WTC11 (cell line): ENCODE measurements at places on chromosomes 16 and 17.

- H3K27me3 ChIP-seq, result peaks cover 29% of the 10 kb centered on the region
- no peaks in the 10 kb centered on the region; the same call in 1 of the 2 replicates for H3K36me3 ChIP-seq
- H3K4me3 ChIP-seq, result no peak overlapping the region
- H3K27ac ChIP-seq, result no peak overlapping the region
These were observed 3.4 kb upstream of the ACSF3 start for GRCh38 chr16:89090182-89090630.

GRCh38 chr17:18158022-18158600 is 25.5 kb upstream of the ALKBH5 start:
- H3K36me3 ChIP-seq, result no peaks in the 10 kb centered on the region
- H3K27ac ChIP-seq, result peak overlapping the region; percentile 96
- peaks cover 7% of the 10 kb centered on the region for H3K4me1 ChIP-seq
- no peaks in the 10 kb centered on the region; the same call in 1 of the 2 replicates for H3K27me3 ChIP-seq

DNA sequence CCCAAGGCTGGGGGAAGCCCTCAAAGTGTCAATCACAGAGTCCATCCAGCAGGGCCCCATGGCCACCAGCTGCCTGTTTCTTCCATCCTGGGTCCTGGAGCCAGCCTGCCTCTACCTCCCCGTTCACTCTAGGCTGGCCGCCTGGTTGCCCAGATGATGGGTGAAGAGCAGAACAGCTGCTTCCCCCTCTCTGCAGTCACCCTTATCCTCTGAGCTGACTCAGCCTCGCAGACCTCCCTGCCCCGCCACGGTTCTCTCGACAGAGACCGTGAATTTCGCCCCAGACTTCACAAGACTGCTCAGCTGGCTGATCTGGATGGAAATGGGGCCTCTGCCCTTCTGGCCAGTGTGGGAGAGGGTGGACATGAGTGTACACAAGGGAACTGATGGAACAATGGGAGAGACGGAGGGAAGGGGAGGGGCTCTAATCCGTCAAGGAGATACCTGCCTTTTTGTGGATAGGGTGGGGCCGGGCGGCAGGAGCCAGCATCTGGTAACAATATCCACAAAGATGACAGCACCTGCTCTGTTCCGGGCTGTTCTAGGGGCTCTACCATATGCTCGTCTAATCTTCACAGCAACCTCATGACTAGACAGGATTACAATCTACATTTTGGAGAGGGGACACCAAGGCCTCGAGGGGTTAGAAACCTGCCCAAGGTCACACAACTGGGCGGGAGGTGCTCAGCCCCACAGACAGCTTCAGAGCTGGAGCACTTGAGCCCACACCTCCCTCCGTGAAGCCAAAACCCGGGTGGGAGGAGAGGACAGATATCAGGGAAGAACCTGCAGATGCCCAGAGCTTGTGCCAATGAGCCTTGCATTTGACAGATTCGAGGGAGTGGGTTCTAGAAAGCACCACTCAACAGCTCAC is 136.0 kb downstream of the SDK2 start:
- no peak overlapping the region for H3K4me3 ChIP-seq
- no peak for DNase-seq
- H3K27me3 ChIP-seq, result no peaks in the 10 kb centered on the region
- H3K4me1 ChIP-seq, result peaks cover 11% of the 10 kb centered on the region; the same call in 1 of the 2 replicates
- H3K36me3 ChIP-seq, result peaks cover 5% of the 10 kb centered on the region; the same call in 1 of the 2 replicates

GRCh38 chr17:27506348-27507218 is 50.3 kb downstream of the KSR1 start:
- peaks cover 60% of the 10 kb centered on the region for H3K4me1 ChIP-seq
- DNase-seq, result peak; percentile 52
- peak overlapping the region; percentile 5 for H3K4me3 ChIP-seq
- no peaks in the 10 kb centered on the region for H3K27me3 ChIP-seq

DNA sequence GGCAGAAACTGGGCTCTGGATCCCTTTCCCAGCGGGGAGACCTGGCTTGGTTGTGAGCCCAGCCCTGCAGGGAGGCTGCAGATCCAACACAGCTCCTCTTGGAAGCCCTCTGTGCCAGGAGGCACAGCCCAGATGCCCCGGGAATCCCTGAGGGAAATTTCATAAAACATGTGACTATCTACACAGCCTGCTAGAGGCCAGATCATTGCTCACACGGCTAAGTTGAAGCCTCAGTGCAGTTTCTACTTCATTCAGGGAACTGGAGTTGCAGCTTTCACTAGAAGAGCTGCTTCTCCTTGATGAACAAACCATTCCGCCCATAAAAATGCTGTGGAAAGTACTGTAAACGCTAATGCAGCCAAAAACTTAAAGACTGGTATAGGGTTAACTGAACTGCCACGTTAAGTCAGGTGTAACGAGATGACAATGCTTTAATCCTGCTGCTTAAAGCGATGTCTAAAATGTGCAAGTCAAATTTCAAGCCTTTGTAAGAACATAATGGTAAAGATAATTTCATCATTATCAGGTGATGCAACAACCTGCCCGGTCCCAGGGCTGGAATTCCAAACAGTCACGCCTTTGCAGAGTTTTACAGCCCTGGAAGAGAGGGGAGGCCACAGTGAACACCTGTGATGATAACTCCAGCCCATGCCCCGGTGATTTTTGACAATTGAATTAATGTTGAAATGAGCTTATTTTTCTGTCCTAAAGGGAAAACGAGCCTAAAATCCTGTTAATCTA is 172.5 kb downstream of the ZFHX3 start:
- no peaks in the 10 kb centered on the region for H3K27me3 ChIP-seq
- H3K4me1 ChIP-seq, result peaks cover 5% of the 10 kb centered on the region; the same call in 1 of the 2 replicates
- no peak overlapping the region for H3K27ac ChIP-seq
- DNase-seq, result no peak
- H3K4me3 ChIP-seq, result no peak overlapping the region

DNA sequence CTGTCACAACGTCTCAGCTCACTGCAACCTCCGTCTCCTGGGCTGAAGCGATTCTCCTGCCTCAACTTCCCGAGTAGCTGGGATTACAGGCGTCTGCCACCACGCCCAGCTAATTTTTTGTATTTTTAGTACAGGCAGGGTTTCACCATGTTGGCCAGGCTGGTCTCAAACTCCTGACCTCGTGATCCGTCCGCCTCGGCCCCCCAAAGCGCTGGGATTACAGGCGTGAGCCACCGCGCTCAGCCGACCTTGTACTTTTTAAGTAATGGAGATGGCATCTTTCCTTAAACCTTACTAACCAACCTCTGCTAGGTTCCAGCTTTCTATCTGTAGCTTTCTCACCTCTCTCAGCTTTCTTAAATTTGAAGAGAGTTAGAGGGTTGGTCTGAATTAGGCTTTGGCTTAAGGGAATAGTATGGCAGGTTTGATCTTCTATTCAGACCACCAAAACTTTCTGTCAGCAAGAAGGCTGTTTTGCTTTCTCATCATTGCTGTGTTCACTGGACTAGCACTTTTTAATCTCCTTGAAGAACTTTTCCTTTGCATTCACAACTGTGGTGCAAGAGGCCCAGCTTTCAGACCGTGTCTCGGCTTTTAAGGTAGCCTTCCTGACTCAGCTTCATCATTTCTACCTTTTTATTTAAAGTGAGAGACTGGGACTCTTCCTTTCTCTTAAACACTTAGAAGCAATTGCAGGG is 28.0 kb downstream of the YWHAE start:
- H3K27ac ChIP-seq, result peak overlapping the region; percentile 89
- H3K27me3 ChIP-seq, result no peaks in the 10 kb centered on the region
- no peak for DNase-seq
- H3K36me3 ChIP-seq, result peaks cover 15% of the 10 kb centered on the region

GRCh38 chr17:73232587-73233373 is 28.9 kb downstream of the CPSF4L start:
- peaks cover 20% of the 10 kb centered on the region for H3K36me3 ChIP-seq
- peak; percentile 38 for DNase-seq
- peak overlapping the region; percentile 97 for H3K4me3 ChIP-seq

- peaks cover 30% of the 10 kb centered on the region for H3K36me3 ChIP-seq
- H3K4me1 ChIP-seq, result peaks cover 22% of the 10 kb centered on the region
- no peaks in the 10 kb centered on the region for H3K27me3 ChIP-seq
- no peak for DNase-seq
- peak overlapping the region; percentile 77 for H3K4me3 ChIP-seq
These were observed 550 bp downstream of the EIF4A3 start for GRCh38 chr17:80146121-80147034.

GRCh38 chr17:68346448-68346847 is 55.2 kb downstream of the ARSG start:
- H3K27ac ChIP-seq, result peak overlapping the region; percentile 75; the same call in 1 of the 2 replicates
- H3K36me3 ChIP-seq, result no peaks in the 10 kb centered on the region
- H3K4me3 ChIP-seq, result no peak overlapping the region
- H3K4me1 ChIP-seq, result peaks cover 5% of the 10 kb centered on the region

- H3K4me3 ChIP-seq, result no peak overlapping the region
- no peak for DNase-seq
- no peaks in the 10 kb centered on the region for H3K36me3 ChIP-seq
- H3K4me1 ChIP-seq, result peaks cover 38% of the 10 kb centered on the region
- H3K27me3 ChIP-seq, result no peaks in the 10 kb centered on the region
These were observed 85.8 kb downstream of the HIC1 start for GRCh38 chr17:2140683-2141082.

DNA sequence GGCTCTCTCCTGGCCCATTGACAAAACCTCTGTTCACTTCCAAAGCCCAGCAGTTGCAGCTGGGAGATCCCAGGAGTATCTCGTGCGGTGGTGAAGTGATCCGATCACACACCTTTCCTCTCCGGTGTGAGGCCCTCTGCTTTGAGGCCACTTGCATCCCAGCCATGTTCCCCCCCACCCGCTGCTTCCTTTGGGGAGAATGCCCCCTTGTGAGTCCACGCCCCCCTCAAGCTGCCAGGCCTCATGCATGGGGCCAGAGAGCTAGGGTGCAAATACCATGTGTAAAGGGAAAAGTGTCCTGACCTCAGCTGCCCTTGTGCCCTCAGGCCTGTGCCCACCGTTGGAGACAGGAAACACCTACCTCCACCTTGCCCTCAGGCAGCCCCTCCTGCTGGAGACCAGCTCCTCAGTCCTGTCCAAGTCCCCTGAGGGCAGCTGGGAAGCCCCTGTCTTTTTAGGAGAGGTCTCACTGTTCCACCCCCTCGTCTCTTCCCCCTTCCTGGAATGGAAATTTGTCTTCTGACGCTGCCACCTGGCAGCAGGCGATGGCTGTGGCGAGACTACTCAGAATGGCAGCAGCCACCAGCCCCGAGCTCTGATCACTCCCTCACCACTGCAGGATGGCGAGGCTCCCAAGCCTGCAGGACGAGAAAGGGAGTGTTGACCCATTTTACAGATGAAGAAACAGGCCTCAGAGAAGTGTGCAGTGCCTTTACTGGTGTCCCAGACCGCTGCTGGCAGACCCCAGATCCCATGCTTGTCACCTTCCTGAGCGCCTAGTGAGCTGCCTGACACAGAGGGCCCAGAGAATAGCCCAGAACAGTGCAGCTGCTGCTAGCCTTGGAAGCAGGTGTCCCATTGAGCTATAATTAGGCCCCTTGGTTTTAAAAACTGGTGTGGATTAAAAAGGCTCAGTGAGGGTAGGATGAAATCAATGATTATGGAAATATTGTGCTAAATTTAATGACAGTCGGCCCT is 120.6 kb upstream of the CACNG5 start:
- no peaks in the 10 kb centered on the region for H3K36me3 ChIP-seq
- H3K4me3 ChIP-seq, result no peak overlapping the region
- H3K27ac ChIP-seq, result peak overlapping the region; percentile 74
- peaks cover 77% of the 10 kb centered on the region for H3K4me1 ChIP-seq
- no peak for DNase-seq

DNA sequence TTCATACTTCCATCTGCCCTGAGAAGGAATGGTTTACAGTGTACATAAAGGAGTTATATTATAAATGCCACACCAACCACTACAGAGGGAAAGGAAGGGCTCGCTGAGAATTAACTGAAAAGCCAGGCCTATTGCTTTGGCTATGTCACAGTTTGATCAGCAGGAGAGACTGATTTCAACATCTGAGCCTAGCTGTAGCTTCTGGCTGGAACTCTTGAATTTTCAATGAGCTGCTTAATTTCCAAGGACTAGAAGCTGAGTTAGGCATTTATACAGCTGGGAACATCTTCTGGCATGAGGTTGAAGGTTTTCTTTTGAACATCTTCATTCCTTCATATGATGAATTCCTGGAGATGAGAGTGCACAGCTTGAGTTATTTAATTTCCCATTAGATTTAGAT is 47.6 kb upstream of the GNAO1 start:
- H3K4me1 ChIP-seq, result peaks cover 10% of the 10 kb centered on the region
- no peaks in the 10 kb centered on the region for H3K27me3 ChIP-seq
- H3K4me3 ChIP-seq, result no peak overlapping the region
- no peaks in the 10 kb centered on the region for H3K36me3 ChIP-seq

GRCh38 chr17:78252701-78253635 is 21.5 kb downstream of the TMEM235 start:
- peak overlapping the region; percentile 60 for H3K4me3 ChIP-seq
- H3K27me3 ChIP-seq, result no peaks in the 10 kb centered on the region
- DNase-seq, result no peak
- H3K27ac ChIP-seq, result peak overlapping the region; percentile 57; the same call in 1 of the 2 replicates
- H3K36me3 ChIP-seq, result no peaks in the 10 kb centered on the region

- peaks cover 21% of the 10 kb centered on the region for H3K4me1 ChIP-seq
- DNase-seq, result peak; percentile 87
- H3K27ac ChIP-seq, result no peak within 1 kb of the TSS
- peaks cover 12% of the 10 kb centered on the region for H3K36me3 ChIP-seq
- peak within 1 kb of the TSS; percentile 92 for H3K4me3 ChIP-seq
These were observed at the start of gene SLC13A5 for GRCh38 chr17:6713130-6713917. Gene SLC13A5 (minus strand): TSS chr17:6713369. CDS start chr17:6713333, 36 bp downstream.

DNA sequence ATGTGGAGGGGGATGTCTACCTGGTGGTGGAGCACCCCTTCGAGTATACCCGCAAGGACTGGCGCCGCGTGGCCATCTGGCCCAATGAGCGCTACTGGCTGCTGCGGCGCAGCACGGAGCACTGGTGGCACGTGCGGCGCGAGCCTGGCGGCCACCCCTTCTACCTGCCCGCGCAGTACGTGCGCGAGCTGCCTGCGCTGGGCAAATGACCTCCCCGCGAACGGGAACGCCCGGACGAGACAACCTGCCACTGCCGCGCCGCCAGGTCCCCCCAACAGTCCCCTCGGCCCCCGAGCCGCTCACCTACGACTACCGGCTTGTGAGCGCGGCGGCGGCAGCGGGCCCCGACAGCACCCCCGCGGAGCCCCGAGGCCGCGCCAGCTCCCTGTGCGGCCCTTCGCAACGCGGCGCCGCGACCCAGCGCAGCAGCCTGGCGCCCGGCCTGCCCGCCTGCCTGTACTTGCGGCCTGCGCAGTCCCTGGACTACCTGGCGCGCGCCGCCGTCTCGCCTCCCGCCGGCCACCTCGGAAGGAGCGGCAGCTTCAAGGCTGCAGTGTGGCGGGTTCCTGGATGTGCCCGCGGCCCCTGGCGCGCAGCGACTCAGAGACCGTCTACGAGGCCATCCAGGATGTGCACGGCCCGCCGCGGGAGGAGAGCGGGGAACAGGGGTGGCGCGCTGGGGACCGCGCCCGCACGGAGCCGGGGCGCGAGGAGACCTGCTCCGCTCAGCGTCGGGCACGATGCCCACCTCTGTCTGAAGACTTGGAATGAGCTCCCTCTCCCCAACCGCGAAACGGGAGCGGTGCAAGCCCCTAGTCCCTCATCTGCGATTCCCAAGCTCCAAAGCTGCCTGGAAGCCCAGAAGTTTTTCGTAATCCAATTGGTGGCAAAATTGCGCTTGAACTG is 48.7 kb upstream of the AMZ2 start:
- H3K27me3 ChIP-seq, result peaks cover 100% of the 10 kb centered on the region
- peaks cover 29% of the 10 kb centered on the region for H3K4me1 ChIP-seq
- H3K27ac ChIP-seq, result no peak overlapping the region
- H3K4me3 ChIP-seq, result peak overlapping the region; percentile 69

GRCh38 chr16:14470788-14471187 is 159.3 kb downstream of the PARN start:
- H3K4me3 ChIP-seq, result no peak overlapping the region
- no peaks in the 10 kb centered on the region for H3K27me3 ChIP-seq
- no peak for DNase-seq
- H3K27ac ChIP-seq, result no peak overlapping the region
